ENCODE measurements at places on chromosomes 4 and X.

DNA sequence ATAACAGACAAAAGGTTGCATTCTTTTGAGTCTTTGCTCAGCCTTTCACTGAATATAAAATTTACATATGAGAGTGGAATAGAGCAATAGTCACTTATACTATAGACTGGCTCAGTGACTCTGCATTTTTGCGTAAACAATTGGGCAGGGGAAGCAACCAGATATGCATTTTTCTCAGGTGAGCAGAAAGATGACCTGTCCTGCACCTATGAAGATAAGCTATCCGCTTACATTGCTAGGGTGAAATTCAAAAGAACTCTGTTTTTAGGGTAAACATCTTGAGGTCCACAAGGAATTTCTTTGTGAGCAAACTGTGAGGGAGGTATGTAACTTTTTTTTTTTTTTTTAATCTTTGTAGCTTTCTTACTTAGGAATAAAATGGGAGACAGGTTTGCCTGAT, 602.4 kb upstream of the PRKX start:
- no peak for DNase-seq

DNA sequence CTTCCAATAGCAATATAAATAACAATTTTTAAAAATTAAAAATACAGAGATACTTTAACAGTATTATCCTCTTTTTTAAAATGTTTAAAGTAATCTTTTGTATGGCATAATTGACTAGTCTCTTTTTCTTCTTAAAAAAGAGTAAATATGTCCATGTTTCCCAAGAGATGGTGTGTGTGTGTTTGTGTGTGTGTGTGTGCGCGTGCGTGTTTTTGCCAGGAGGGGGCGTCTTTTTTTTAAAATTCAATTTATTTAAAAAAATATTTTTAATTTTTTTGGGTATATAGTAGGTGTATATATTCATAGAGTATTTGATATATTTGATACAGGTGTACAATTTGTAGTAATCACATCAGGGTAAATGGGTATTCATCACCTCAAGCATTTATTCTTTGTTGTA, 1073.7 kb downstream of the PCDH7 start:
- DNase-seq, result no peak

DNA sequence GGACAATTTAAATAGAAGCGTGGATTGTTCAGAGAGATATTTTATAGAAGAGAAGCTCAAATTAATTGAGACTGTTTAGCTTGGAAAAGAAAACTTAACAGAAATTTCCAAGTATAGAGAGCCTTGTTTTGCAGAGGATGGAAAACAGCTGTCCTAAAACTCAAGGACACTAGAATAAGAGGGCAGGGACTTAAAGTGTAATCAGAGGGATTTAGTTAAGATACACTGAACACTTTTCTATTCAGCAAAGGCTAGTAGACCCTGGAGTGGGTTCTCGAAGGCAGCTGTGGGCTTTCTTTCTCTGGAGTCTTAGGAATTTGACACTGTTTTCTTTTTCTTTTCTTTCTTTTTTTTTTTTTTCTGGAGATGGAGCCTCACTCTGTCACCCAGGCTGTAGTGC, 92.7 kb upstream of the ARX start:
- DNase-seq, result no peak

- no peak for DNase-seq
These were observed 216.2 kb upstream of the CTSO start for GRCh38 chr4:156169861-156170260.

DNA sequence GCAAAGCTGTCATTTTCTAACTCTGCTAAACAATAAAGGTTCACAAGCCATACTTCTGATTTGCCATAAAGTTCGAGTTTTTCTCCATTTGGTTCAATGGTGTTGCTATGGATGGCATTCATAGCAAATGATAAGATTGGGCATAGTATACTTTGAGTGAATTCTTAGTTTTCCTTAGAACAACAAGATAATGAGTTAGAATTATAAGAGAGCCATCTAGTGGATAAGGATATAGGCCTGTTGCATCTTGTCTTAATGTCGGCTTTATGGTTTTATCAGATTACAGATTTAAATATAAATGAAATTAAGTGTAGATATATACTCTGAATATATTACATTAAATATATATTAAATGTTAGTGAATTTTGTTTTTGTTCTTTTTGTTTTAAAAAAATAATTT, 644.6 kb downstream of the IL1RAPL1 start:
- DNase-seq, result no peak

DNA sequence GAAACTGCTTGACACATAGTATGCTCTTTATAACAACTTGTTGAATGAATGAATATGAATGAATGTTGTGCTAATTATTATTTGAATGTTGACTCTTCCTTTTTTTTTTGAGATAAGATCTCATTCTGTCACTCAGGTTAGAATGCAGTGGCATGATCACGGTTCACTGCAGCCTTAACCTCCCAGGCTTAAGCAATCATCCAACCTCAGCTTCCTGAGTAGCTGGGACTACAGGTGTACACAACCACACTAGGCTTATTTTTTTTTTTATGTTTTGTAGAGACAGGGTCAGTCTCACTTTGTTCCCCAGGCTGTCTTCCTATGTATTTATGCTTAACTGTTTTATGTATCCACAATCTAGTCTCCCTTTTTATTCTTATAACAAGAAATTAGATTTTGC, 114.7 kb upstream of the WDFY3 start:
- DNase-seq, result no peak

All from left hindlimb (tissue), 1 donor.